ENCODE measurements at places on chromosomes 7 and 10. TPM values are rescaled to one million over a fixed set of nuclear protein-coding genes. Genes with fewer than 3 reads are reported as not detected.

FANK1 gene
- 7.9 TPM for total RNA-seq

KLF14 gene
- 0.57 TPM for total RNA-seq

UPK3B gene
- 6.6 TPM for total RNA-seq

PLXDC2 gene
- 83.6 TPM for total RNA-seq

CYP3A7 gene
- not detected for total RNA-seq

ZNF117 gene
- 6.1 TPM for total RNA-seq

RBM48 gene
- total RNA-seq: 13.7 TPM

CAPZA2 gene
- 76.0 TPM for total RNA-seq

TUBAL3 gene
- not detected for total RNA-seq

LIPF gene
- not detected for total RNA-seq

IL15RA gene
- 11.7 TPM for total RNA-seq

LIPJ gene
- total RNA-seq: 0.09 TPM

FIS1 gene
- 238 TPM for total RNA-seq

CYP17A1 gene
- 12.8 TPM for total RNA-seq

TMEM270 gene
- total RNA-seq: not detected

PLAC9 gene
- 14.7 TPM for total RNA-seq

SFXN2 gene
- total RNA-seq: 16.4 TPM

ANKRD61 gene
- total RNA-seq: not detected

LOXL4 gene
- total RNA-seq: 7.4 TPM

STRIP2 gene
- 1.1 TPM for total RNA-seq

ZNF777 gene
- total RNA-seq: 26.2 TPM

OGDH gene
- total RNA-seq: 70.4 TPM

SPDYE1 gene
- total RNA-seq: 0.17 TPM

METTL2B gene
- total RNA-seq: 28.9 TPM

CLRN3 gene
- total RNA-seq: not detected

ARMC3 gene
- total RNA-seq: 5.0 TPM

CCDC186 gene
- total RNA-seq: 40.4 TPM

SPDYE5 gene
- total RNA-seq: not detected

STEAP4 gene
- total RNA-seq: 39.6 TPM

INA gene
- total RNA-seq: 0.14 TPM

ITPRID1 gene
- total RNA-seq: not detected

GSTK1 gene
- total RNA-seq: 153 TPM

EPHA1 gene
- total RNA-seq: 15.7 TPM

XPNPEP1 gene
- total RNA-seq: 53.4 TPM

FGFR2 gene
- 78.5 TPM for total RNA-seq

CUX1 gene
- total RNA-seq: 99.2 TPM

ARHGEF35 gene
- 7.8 TPM for total RNA-seq

PROSER2 gene
- total RNA-seq: 24.7 TPM

PDE1C gene
- total RNA-seq: 2.4 TPM

CDK13 gene
- total RNA-seq: 91.6 TPM

SIRT1 gene
- 22.0 TPM for total RNA-seq

CRTAC1 gene
- 8.9 TPM for total RNA-seq
